ENCODE measurements at places on chromosomes 4 and X.

DNA sequence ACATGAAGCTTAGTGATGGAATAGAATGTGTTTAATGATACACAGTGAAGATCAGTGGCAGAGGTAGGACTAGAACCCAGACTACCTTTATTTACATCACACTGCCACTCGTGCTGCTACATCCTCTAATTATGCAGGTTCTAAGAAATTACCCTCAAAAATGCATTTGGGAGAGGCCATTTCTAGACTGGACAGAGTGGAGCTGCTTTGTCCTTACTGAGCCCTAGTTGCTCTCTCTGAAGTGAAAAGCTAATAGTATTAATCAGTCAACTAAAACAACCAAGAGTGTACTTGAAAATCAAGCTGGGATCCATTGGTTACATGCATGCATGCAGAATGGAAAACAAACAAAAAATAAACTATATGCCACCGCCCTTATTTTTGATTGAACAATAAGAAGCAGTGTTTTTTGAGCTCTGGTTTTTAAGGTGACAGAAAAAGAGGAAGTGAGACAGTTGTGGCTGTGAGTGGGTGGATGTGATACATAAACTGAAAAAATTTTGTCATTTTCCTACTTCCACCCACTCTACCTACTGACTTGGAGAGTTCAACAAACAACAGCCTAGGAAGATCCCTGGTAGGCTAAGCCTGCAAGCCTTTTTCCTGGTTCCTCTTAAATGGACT lies 6.8 kb upstream of the VSIG4 start:
- DNase-seq: no peak

DNA sequence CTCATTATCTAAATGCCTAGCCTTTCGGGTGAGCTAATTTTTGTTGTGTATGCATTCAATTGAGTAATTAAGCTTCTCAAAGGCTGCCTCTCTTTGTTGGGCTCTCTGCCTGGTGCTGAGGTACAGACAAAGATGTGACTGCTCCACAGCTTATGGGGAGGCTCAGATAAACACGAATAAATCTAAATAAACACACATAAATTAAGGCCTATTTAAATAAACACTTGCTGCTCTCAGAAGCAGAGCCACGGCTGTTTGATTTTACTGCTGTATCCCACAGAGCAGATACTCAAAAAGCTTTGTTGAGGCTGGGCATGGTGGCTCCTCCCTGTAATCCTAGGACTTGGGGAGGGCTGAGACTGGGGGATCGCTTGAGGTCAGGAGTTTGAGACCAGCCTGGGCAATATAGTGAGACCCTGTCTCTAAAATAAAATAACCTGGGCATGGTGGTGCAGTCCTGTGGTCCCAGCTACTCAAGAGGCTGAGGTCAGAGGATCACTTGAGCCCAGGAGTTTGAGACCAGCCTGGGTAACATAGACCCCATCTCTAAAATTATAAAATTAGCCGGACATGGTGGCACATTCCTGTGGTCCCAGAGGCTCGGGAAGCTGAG lies 8.4 kb upstream of the CD99 start:
- DNase-seq: no peak

- DNase-seq: no peak
These were observed 293.8 kb upstream of the ARSJ start for GRCh38 chr4:114273238-114273637.

DNA sequence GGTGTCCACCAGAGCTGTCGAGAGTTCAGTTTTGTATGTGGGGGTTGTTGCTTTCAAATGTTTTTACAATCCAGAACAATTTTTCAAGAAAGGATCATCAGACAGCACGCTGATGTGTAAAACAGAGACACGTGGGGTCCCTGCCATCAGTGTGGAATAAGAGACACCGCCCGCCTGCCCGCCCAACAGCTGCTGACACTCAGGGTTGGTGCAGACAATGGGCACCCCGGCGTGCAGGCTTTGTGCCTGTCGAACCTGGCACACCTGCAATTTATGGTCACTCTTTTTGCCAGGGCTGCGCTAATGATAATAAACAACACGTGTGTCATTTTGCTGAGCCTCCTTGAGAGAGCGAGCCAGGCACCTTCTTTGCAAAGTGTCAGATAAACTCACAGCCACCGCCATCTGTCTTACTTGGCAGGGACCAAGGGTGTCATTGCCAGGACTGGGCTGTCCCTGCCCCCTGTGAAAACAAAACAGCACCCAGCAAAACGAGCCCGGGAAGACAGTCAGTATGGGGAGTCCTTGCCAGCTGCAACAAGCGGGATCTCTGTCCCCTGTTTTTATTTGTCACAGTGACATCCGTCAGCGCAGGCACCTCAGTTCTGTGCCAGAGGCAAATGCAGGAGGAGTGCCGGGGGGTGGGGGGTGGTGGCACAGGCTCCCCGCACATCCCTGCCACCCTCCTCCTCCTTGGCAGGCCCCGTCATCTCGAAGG lies 69.1 kb downstream of the PSAPL1 start:
- no peak for DNase-seq

DNA sequence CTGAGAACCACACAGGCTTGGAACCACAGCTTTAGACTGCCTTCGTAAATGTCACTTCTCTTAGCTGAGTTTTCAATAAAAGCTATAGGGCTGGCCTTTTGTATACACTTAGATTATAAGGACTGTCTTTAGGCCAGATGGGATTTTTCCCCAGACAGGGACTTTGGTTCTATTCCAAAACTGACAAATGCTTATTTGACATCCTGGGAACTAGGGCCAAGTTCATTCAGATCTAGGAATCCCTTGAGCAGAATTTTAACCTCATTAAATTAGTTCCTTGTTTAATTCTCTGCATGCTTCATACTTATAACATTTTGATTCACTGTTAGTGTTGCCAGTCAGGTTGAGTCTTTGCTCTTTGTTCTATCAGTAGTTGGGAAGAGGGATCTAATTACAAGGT lies 23.1 kb downstream of the ZRSR2 start:
- DNase-seq: no peak

DNA sequence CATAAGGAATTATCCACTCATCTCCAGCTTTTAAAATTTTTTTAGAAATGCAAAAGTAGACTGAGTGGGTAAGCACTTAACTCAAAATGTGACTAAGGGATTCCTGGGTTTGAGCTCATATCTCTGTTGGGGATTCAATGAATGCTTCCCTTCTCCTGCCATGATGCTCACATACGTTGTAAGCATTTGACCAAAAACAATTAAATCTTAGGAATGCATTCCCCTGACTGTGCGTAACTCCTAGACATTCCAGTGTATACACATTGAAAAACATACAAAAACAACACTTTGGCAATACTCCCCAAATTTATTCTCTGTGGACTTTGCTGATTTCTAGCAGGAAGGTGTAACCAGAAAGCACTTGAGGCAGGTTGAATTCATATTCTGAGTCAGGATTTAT lies 29.8 kb downstream of the SPANXA2 start:
- DNase-seq: peak; percentile 4

DNA sequence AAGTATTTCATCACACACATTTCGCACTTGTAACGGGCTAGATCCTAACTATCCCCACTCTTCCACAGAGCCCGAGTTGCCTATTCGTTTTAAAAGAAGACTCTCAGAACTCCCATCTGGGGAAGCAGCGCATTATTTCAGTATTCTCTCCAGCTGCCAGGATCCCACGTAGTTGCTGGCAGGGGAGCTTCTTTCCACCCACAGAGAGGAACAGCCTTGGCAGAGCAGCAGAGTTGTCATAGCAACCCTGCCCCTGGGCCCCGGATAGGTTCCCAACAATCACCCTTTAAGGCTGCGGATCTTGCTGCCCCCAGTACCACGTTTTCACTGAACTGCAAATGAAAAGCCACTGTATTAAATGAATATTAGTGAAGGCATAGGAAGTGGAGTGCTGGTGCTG lies 106.7 kb downstream of the GPM6A start:
- peak; percentile 1 for DNase-seq

- DNase-seq: no peak
These were observed 10.4 kb downstream of the ADAMTS3 start for GRCh38 chr4:72558655-72559054.

- DNase-seq: no peak
These were observed 115.8 kb downstream of the NAA11 start for GRCh38 chr4:79209822-79210635.

GRCh38 chrX:71541210-71542022 lies 8.5 kb downstream of the OGT start:
- DNase-seq: peak; percentile 66

DNA sequence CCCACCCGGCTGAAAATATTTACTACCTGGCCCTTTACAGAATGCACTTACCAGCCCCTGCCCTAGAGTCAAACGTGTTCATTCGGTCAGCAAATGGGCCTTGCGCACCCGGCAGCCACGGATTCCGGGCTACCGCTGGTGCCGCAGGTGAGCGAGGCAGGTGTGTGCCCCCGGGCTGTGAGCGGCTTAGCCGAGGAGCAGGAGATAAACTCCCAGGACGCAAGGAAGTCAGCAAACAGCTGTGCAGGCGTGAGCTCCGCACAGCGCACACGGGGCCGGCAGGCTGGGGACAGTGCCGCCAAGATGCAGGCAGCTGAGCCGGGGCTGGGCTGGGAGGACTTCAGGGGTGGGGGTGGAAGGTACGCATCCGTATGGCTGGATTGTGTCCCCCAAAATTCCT lies 211.2 kb upstream of the PSAPL1 start:
- DNase-seq: no peak

GRCh38 chr4:133839326-133839725 lies 362.3 kb downstream of the PABPC4L start:
- peak; percentile 14 for DNase-seq

DNA sequence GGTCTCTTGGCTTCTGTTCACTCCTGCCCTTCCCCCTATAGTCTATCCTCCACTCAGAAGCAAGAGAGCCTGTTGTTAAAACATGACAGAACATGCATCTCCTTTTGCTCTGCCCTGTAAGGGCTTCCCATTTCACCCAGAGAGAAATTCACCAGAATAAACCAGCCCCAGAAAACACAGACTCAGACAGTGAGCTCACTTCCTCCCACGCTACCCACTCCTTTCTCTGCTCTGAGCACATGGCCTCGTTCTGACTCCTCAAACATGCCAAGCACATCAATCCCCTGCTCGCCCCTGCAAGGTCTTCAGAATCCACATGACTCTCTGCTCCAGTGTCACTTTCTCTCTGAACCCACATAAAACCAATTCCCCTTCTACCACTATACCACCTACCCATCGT lies 50.4 kb downstream of the MID1 start:
- peak; percentile 56 for DNase-seq

DNA sequence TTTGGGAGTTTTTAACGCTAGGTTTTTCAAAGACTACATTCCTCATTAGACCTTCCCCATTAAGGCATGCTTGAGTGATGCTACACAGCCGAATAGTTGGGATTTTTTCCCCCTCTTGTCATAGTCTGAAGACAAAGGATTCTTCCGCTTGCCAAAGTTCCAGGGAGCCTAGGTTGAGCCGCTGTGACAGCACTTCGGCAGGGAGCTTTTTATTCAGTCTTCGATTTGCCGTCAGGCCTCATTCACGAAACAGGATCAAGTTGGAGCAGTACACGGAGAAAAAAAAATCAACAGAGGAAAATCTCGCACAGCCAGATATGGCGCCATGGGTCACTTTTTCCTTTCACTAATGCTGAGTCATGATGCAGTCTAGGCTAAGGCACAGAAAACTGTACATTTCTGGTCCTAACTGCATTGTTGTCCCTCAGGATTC lies 24.3 kb downstream of the SHROOM3 start:
- peak; percentile 5 for DNase-seq

DNA sequence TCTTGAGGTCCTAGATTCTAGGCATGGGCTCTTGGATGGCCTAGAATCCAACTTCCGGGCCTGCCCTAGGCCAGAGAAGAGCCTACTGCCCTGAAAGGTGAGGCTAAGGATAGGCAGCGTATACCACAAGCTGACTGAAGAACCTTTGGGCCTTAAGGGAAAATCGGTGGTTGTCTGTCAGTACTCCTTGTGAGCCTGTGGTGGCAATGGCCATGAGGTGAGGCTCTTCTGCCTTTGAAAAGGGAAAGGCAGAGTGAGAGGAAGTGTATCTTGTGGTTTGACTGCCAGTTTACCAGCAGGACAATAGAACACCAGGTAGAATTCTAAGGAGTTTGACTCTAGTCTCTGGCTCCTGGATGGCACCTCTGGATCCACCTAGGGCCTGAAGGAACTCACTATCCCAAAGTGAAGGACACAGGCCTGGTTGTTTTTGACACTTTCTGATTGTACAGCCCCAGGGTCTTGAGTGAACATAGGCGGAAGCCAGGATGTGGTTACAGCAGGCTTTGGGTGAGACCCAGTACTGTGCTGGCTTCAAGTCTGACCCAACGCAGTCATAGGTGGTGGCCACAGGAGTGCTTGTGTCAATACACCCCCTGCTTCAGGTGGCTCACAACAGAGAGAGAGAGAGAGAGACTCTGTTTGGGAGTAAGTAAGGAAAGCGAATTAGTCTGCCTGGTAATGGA lies 20.9 kb downstream of the ITIH6 start:
- no peak for DNase-seq

DNA sequence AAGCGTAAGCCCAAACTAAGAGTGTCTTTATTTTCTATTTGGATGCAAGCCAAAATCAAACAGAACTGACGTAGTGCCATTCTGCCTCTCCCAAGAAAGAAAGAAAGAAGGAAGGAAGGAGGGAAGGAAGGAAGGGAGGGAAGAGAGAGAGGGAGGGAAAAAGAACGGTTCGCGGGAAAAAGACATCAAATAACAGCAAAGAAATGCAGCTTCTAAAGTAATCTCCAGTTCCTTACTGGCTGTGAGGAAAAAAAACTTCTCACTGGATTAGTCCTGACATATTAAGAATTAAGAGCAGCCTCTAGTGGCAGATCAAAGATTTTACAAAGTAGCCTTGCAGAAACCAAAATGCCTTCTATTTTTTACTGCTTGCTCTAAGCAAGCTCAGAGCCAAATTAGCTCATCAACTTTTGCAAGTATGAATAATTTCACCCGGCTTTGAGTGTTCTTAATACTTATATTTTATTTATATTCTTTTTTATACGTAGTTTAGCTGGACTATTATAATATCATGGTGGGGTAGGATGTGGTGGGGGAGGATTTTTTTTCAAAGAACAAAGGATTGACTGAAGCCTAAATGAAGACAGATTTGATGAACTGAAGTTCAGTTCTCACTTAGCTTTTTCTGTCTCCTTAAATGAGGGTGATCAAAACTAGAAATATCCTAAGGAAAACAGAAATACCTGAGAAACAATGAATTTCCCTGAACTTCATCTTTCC lies 36.6 kb downstream of the PITX2 start:
- peak; percentile 76 for DNase-seq

GRCh38 chr4:183638436-183638835 lies 20.5 kb downstream of the RWDD4 start:
- no peak for DNase-seq

DNA sequence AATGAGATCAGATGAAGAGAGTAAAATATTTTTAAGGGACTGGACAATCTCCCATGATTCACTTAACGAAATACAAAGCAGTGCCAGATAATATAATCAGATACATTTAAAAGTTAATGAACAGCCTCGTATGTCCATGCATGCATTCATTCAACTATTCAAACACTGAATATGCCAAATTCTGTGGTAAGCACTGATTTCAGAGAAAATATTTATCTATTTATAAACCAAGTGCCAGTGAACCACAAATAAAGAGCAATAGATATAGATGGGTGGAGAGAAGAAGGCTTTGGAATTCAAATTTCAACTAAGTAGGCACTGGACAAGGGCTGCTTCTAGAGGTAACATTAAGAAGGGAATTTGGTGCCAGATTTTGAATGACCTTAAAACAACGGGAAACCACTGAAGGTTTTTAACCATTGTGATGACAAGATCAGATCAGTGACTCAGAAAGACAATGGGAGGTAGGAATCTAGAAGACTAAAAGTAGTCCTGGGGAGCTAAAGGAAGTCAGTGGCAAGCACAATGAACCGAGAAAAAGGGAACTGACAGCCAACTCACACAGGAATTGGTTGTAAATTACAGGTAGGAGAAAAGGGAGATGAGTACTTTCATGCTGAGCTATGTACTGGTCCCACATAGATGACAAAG lies 14.2 kb downstream of the ELOVL6 start:
- DNase-seq: peak; percentile 47

All from fibroblast of mammary gland (primary cell).